ENCODE measurements at places on chromosomes 4 and X.

DNA sequence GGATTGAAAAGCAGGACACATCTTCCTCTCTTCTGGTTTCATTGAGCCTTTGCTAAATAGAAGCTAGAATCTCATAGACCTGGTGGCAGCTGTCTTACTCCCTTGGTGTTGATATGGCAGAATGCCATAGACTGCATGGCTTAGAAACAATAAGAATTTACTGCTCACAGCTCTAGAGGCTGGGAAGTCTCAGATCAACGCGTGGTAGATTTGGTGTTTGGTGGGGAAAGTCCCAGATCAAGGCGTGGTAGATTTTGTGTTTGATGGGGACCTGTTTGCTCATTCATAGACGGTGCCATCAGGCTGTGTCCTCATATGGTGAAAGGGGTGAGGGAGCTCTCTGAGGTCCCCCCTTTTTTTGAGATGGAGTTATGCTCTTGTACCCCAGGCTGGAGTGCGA lies 57.6 kb upstream of the PPP2R3B start:
- no peak for DNase-seq

GRCh38 chrX:122091571-122091970 lies 1044.2 kb downstream of the GLUD2 start:
- no peak for DNase-seq

GRCh38 chr4:58566260-58566659 lies 1456.1 kb upstream of the IGFBP7 start:
- no peak for DNase-seq

DNA sequence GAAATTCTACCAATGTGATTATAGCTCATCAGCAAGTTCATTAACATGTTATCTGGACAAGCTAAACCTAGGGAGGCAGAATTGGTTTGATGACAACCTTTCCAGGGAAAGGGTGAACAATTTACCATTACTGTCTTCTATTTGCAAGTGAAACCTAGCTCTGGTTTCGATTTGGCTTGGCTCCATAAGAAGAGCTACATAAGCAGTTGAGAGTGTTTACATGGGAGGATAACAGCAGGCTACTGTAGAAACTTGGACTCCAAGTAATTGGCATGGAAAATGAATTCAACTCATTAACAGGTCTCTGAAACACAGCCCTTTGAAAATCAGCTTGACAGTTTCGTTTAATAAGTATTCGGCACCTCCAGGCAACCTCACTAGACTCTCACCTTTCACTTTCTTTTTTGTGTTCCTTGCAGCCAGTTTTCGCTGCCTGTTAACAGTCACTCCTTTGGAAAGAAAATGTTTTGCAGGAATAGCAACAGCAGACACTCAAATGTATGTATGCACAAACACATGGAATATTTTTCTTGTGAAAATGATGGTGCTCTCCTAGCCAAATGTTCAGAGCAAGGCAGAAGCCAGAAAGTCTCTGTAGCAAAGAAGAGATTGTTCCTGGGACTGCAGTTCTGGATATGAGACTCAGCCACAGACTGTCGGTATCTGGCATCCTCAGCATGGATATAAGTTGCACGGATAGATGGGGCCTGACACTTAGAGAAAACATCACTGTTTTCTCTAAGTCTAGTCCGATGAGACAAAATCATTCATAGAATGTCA lies 27.5 kb downstream of the POU3F4 start:
- no peak for DNase-seq

GRCh38 chr4:41413670-41414411 lies 124.1 kb upstream of the LIMCH1 start:
- no peak for DNase-seq

- no peak for DNase-seq
These were observed 27.7 kb downstream of the ABCG2 start for GRCh38 chr4:88130544-88131305.

DNA sequence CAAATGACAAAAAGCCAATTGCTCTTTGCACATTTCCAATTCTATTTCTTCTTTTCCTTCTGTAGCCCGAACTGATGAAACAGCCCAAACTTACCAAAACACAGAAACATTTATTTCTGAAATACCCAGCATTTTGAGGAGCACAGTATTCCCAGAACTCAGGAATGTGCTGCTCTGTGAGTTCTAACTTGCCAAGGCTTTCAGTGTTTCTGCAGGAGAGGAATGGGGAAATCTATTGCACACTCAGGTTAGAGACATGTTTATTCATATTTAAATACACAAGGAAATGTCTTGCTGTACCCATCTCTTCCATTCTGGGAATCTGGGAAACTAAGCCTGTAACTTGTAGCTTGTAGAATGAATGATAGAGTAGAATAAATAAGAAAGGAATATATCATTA lies 10.7 kb downstream of the TMPRSS11D start:
- no peak for DNase-seq

- DNase-seq = no peak
These were observed 545.2 kb downstream of the KCTD8 start for GRCh38 chr4:43903456-43903855.

DNA sequence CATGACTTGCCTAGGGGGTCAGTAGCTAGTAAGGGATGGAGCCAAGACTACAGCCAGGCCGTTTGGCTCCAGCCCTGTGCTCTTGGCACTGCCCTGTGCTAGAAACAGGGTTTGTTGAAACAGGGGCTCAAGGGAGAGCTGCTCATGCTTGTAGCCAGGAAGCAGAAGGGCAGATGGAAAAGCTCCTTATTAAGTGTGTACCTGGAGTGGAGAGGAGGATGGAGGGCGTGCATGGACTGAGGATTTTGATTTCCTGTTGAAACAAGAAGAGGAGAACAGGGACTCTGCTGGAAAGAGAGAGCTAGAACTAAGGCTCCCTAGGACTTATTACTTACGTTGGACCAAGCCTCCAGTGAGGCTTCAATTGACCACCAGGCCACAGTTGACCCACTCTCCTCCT lies 363.0 kb downstream of the MID1IP1 start:
- no peak for DNase-seq

- no peak for DNase-seq
These were observed 141.2 kb upstream of the INTU start for GRCh38 chr4:127491571-127491970.

DNA sequence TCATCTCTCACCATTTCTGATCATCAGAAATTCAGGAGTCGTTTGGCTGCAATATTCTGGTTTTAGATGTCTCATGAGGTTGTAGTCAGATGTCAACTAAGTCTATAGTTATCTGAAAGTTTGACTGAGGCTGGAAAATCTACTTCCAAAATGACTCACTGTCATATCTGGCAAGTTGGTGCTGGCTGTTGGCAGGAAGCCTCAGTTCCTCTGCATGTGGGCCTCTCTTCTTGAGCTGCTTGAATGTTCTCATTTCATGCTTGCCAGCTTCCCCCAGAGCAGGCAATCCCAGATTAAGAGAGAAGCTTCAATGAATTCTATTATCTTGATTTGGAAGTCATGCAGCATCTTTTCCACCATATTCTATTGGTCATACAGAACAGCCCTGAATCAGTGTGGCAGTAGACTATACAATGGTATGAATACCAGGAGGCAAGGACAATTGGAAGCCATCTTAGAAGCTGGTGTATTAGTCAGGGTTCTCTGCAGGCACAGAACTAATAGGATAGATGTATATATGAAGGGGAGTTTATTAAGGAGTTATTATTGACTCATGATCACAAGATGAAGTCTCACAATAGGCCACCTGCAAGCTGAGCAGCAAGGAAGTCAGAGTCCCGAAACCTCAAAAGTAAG lies 46.8 kb upstream of the ELF2 start:
- DNase-seq = no peak

DNA sequence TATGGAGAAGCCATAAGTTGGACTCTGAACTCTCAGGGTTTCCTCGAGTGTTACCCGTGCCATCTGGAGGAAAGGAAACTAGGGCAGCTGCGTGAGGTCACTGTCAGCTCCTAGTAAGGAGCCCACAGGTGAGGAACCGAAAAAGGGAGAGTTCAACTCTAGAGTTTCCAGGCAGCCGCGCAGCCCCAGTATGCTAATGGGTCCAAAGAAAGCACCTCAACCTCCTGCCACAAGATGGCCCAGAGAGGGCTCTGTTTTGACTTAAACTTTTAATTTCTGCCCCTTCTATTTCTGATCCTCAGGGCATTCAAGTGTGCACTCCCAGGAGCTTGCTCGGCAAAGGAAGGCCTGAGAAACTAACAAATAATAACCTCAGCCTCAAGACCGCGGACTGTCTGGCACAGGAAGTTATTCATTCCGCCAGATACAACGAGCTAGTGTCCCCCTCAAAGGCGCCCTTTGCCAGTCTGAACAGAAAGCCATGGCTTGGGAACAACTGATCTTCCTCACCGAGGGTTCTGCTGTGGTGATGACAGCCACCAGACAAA lies 13.9 kb downstream of the SCARB2 start:
- DNase-seq = no peak

- DNase-seq = no peak
These were observed 59.7 kb downstream of the HADH start for GRCh38 chr4:108049406-108049805.

DNA sequence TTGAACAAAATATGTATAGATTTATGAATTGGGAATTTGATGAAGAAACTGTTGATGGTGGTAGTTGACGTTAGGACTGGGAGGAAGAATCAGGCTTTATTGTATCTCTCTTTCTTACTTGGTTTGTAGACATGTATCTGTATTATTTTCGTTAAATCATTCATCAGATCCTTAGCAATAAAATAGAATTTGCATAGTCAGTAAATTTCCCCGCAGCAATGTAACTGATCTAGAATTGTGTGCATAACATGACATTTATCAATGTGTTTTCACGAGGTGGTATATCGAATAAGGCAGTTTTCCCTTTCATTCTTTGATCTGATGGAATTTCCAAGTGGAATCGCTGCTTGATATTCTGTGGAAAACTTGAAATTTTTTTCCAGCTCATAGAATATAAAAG lies 308.8 kb downstream of the SPRY1 start:
- no peak for DNase-seq

GRCh38 chrX:27391623-27392022 lies 71.5 kb downstream of the PPP4R3C start:
- DNase-seq = no peak

- DNase-seq = no peak
These were observed 73.4 kb upstream of the EDNRA start for GRCh38 chr4:147407261-147408045.

GRCh38 chr4:121789455-121789854 lies 11.7 kb upstream of the EXOSC9 start:
- no peak for DNase-seq

DNA sequence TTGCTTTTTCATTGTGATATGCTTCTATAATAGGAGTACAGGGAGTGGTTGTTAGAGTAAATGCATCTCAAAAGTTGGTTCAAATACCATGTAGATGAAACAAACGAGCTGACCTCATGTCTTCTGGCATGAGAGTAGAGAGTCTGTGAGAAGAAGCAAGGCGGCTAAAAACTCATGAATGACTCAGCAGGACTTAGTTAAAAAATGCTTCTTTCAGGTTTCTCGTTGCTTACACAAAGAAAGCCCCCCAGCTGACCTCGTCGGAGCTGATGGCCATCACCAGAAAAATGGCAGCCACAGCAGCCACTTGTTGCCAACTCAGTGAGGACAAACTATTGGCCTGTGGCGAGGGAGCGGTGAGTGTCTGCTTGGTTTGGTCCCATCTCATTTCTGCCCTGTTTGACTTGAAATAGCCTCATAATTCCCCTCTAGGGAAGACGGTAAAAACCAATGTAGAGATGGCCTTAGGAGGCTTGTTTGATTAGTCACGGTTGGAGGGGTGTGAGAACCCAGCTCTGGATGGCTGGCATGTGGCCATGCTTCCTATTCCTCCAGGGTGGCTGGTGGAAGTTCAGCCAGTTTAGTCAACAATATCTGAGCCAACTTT lies 14.5 kb downstream of the AFP start:
- DNase-seq = no peak

DNA sequence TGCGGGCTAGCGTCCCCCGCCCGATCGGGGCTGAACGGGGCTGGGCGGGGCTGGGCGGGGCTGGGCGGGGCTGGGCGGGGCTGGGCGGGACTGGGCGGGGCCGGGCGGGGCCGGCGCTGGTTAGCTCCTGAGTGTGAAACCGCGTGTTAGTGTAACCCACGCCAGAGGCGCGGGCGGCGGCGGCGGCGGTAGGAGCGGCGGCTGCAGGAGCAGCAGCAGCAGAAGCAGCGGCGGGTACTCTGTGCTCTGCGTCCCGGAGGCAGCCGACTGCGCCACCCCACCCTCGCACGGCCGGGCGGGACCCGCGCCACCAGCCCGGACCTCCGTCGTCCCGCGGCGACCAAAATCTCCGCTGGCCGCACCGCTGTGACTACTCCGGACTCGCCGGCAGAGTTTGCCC lies 128.1 kb downstream of the LAS1L start:
- DNase-seq = no peak

- no peak for DNase-seq
These were observed 328.9 kb downstream of the ARHGAP24 start for GRCh38 chr4:85803856-85804255.

DNA sequence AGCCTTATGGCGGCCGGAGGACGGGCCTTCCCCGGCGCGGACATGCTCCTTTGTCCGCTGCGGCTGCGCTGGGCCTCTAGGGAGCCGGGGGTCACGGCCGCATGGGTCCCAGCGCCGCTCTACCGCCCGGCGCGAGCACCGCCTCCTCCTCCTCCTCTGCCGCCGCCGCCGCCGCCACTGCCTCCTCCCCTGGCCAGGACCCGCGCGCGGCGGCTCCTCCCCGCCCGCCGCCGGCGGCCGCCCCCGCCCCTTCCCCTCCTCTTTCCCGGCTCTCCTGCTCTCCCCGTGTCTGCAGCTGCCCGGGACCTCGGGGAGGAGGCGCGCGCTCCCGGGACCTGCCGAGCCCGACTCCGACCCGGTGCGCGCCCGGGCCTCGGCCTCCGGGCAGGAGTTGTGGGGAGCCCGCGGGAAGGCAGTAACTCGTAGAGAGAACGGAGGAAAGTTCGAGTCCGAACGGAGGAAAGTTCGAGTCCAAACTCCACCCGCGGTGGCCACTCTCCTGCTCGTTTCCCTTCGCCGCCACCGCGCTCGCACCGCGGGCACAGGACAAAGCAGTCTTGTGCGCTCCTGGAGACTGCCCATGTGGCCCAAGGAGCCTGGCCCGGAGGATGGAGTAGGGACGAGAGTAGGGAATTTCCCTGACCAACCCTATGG lies at the start of gene ADGRA3:
Gene ADGRA3 (minus strand): TSS at position 179 of the 654 bp plus-strand sequence. CDS start 282 bp downstream, outside the sequence.
- DNase-seq = no peak

- no peak for DNase-seq
These were observed 971.6 kb upstream of the INTU start for GRCh38 chr4:126661194-126661593.

- no peak for DNase-seq
These were observed 218.1 kb downstream of the TLL1 start for GRCh38 chr4:166091146-166091545.

DNA sequence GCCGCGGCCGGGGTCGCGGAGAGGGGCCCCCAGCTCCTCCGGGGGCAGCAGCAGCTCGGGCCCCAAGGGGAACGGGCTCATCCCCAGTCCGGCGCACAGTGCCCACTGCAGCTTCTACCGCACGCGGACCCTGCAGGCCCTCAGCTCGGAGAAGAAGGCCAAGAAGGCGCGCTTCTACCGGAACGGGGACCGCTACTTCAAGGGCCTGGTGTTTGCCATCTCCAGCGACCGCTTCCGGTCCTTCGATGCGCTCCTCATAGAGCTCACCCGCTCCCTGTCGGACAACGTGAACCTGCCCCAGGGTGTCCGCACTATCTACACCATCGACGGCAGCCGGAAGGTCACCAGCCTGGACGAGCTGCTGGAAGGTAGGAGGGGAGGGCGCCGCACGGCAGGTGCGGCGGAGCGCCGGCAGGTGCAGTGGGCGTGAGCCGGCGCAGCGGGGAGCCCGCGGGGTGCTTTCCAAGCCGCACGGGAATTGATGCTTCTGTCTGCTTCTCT lies 886 bp downstream of the DCLK2 start:
- DNase-seq = no peak

All from activated naive CD8-positive, alpha-beta T cell treated with anti-CD3 and anti-CD28 coated beads, Interleukin-2, amount 50 U/mL, for 16 hours (primary cell).